ENCODE measurements at places on chromosomes 12 and 14.

GRCh38 chr14:77603654-77604255, 12.7 kb downstream of the SPTLC2 start:
- DNase-seq: no peak

DNA sequence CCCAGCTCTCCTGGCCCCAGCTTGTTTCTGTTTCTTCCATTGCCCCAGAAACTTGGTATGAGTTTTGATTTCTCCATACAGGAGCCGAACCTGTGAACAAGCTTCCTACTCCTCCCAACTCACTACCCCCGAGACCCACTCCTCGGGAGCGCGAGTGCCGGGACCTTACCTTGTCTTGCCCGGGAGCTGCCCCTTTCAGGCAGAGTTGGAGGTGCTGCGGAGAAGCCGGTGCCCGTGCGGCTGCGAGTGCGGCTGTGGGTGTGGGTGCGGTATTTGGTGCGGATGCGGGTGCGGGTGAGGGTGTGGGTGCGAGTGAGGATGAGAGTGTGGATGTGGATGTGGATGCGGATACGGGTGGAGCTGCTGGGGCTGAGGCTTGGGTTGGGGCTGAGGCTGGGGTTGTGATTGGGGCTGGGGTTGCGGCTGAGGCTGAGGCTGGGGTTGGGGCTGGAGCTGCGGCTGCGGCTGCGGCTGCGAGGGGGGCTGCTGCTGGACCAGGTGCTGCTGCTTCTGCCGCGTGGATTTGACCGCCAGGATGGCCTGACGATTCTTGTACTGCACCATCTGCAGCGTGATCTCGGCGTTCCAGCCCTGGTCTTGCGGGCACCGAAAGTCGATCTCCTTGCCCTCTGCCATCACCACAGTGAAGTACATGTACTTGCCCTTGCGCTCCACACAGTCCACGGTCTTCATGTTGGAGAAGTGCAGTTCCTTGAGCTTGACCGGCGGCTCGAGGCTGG, 1.1 kb downstream of the PHLDA1 start:
- DNase-seq: peak; percentile 75

GRCh38 chr14:78700236-78700635, 530.1 kb downstream of the NRXN3 start:
- no peak for DNase-seq

DNA sequence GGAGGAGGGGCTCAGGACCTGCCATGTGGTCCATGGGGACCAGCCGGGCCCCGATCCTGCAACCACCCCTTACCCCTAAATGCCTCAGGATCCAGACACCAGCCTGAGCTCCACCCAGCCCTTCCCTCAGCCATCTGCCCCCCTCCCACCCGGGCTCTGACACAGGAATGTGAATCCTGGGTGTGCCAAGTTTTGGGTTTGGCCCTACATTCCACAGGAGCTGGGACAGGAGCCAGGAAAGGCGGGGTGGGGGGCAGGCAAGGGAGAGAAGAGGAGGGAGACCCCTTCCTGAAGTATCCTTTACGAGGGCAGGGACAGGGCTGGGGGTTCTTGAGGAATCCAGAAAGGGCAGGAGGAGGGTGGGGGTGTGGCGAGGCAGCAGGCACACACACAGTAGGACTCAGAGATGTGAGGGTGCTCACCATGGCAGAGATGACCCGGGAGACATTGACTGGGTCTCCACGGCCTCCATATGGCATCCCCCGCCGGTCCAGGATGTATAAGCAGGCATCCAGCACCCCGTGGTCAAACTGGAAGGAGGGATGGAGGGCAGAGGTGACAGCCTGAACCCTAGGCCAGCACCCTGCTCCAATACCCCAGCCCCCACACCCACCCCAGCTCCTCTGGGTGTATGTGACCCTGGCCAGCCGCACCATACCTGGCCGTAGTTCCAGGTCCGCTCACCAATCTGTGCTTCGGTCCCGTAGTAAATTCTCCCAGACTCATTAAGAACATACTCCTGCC, 3.5 kb downstream of the TGM1 start:
- DNase-seq: no peak

DNA sequence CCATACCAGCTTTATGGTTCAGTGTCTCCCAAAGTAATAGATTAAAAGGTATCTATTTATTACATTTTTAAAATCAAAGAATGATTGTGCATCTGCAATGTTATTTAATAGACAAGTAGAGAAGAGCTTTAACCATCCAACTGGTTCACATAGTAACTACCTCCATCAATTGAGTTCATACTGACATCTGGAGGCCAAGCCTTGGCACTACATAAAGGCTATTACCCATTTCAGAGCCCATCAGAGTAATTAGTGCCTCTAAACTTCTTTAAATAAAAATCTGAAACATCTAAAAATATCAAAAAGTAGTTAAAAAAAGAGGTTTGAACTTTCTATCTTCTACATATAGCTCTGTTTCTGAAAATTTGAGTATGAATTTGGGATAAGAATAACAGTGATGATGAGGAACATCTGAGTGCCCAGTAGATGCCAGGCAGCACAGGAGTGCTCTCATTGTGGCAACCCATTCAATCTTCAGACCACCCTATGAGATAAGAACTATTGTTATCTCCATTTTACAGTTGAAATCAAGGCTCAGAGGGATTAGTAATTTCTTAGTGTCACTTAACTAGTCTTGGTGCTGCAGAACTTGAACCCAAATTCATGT, 132.9 kb upstream of the DAAM1 start:
- DNase-seq: peak; percentile 16

DNA sequence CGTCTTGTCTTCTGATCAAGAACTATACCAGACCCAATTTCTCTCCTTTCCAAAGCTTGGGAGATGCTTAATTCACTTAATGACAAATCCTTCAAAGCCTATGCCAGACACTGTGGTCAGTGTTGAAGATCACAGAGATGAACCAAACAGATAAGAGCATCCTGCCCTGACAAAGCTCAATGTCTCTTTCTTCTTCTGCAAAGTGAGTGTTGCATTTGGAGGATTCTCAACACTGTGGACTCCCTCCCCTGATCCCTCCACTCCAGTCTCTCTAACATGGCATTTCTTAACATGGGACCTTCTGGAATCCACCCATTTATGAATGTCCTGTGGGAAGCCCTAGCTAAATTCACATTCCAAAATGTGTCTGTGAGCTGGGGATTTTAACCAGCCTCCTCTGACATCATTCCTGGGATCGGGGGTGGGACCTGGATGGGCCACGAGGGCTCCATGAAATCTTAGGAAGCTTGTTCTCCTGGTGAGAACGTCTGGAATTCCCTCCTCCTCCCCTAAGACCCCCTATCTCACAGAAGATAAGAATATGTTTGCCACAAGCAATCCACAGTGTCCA, 20.3 kb downstream of the SYNE3 start:
- no peak for DNase-seq

DNA sequence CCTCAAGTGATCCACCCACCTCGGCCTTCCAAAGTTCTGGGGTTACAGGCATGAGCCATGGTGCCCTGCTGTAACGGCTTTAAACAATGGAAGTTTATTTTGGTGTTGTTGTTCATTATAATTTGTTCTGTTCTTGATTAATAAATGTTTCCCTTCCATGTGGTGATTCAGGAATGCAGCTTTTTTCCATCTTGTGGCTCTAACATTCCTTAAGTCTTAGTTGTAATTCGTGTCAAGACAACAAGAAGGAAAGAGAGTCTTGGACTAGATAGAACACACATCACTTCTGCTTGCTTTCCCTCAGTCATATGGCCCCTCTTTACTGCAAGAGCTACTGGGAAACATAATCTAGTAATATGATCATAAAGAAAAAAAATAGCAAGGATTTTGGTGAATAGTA, 211.6 kb downstream of the SLC6A15 start:
- no peak for DNase-seq

DNA sequence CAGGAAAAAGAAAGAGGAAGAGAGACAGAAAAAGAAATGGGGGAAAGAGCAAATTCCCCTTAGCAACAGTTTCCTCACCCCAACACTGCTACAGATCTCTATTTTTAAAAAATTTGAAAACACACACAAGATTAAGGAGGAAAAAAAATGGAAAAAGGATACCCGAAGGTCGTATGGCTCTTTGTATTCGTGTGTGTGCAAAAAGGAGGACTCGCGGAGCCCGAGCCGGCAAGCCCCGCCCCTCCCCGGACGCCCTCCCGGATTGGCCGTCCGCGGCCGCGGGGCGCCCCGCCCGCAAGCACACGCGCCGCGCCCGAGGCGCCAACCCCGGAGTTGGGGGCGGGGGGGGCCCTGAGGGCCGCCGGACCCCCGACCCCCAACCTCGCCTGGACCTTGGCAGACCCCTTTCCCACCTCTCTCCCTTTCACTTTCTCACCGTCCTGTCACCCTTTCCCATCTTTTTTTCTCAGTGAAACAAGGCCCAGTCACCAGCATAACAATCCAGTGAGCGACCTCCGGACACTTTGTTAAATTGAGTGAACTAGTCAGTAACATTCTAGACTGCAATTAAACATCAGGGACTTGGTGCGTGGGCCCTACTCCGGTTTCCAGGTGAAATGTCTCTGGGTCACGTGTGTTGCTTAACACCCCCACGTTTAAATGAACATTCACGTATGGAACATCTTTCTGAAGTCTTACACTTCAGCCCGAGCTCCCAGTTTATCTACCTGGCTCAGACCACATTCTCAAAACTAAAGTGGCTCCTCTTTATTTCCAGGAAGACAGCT, at the start of gene C14orf93:
TSS of gene C14orf93 (minus strand) at position 205 of the 788 bp plus-strand sequence. CDS start 11,120 bp downstream, outside the sequence.
- peak; percentile 88 for DNase-seq

- peak; percentile 81 for DNase-seq
Measured at GRCh38 chr12:39620659-39621658, 1.4 kb upstream of the ABCD2 start.

- no peak for DNase-seq
Measured at GRCh38 chr14:36553656-36554260, 28.7 kb downstream of the NKX2-8 start.

DNA sequence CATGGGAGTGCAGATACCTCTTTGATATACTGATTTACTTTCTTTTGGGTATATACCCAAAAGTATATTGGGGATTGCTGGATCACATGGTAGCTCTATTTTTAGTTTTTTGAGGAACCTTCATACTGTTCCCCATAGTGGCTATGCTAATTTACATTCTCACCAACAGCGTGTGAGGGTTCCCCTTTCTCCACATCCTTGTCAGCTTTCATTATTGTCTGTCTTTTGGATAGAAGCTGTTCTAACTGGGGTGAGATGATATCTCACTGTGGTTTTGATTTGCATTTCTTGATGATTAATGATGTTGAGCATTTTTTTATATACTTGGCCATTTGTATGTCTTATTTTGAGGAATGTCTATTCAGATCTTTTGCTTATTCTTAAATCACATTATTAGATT, 44.1 kb upstream of the JDP2 start:
- DNase-seq: no peak

- no peak for DNase-seq
Measured at GRCh38 chr14:64614805-64615391, 65.1 kb downstream of the PPP1R36 start.

Measured in activated CD4-positive, alpha-beta memory T cell treated with anti-CD3 and anti-CD28 coated beads for 36 hours (primary cell).